Activated naive CD8-positive, alpha-beta T cell treated with anti-CD3 and anti-CD28 coated beads, Interleukin-2, amount 10 ng/mL, durations not matched to agents 7 days and 5 days (primary cell): ENCODE measurements at places on chromosomes 1 and 21. TPM values are rescaled to one million over a fixed set of nuclear protein-coding genes. Genes with fewer than 3 reads are reported as not detected.
A peak's percentile ranks its signal among the peaks of the same experiment; 100 is the strongest.

GRCh38 chr1:200379432-200379757 lies 30.4 kb downstream of the ZNF281 start:
- DNase-seq, result no peak

- no peak for DNase-seq
Observed at GRCh38 chr1:6287431-6287886, 26.6 kb upstream of the GPR153 start.

DNA sequence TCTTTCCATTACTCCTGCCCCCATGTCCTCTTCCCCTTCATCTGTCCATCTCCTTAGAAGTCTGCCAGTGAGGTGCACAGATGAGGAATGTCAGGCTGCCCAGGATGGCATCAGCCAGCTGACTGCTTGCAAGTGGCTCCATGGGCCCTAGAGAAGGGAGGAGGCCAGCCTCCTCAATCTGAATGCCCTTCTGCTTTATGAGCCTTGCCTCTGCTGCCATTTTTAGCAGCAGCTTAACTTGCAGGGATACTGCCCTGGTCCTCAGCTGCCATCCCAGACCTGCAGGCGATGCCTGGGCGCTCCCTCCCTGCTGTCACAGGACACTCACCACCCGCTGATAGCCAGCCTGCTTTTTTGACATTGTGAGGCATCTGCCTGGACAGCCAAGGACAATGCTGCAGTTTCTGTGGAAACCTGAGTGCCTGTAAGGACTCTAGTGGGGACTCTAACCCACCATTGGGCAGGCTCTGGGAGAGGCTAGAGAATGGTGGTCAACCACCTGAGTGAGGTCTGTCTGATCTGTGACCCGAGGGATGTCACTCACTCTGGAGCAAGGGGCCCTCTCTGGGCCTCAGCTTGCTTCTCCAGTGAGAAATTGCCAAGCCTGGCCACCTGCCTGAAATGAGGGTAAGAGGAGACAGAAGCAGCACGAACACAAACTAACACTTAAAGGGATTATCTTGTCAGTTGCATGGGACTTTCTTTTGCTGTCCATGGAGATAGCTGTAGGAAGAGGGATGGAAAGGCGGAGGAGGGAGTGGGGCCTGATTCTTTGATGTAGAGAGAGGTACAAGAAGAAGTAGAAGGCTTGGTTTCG lies 185.0 kb downstream of the MIS18A start:
- DNase-seq, result no peak

DNA sequence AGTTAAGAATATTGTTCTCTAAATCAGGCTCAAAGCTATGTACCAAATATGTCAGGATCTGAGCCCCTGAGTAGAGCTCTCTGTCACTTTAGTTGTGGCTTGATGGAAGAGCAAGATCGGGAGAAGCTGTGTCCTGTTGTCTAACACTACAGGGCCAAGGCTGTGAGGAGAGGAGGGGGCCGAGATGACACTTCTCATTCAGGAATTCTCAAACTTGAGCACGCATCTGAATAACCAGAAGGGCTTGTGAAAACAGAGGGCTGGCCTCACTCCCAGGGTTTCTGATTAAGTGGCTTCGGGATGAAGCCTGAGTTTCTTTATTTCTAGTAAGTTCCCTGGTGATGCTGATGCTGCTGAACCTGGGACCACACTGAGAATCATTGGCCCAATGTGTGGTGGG lies 209.2 kb upstream of the DAB1 start:
- DNase-seq, result no peak

DNA sequence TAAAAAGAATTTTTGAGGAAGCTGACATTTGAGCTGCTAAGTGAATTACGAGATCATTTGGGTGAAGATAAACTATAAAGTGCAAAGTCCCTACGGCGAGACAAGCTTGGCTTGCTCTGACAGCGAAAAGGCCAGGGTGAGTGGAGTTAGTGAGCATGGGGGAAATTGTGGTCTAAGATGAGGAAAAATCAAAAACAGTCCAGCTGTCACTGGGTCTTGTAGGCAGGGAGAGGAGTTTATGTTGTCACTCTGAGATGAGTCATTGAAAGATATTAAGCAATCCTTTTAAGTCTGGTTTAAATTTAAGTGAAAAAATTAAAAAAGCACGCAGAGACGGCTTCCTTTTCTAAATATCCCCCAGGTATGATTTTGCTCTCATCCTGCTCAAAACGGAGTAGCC lies 601.9 kb downstream of the MRPL39 start:
- no peak for DNase-seq

- DNase-seq, result no peak
Observed at GRCh38 chr1:2257245-2257627, 29.1 kb downstream of the SKI start.

DNA sequence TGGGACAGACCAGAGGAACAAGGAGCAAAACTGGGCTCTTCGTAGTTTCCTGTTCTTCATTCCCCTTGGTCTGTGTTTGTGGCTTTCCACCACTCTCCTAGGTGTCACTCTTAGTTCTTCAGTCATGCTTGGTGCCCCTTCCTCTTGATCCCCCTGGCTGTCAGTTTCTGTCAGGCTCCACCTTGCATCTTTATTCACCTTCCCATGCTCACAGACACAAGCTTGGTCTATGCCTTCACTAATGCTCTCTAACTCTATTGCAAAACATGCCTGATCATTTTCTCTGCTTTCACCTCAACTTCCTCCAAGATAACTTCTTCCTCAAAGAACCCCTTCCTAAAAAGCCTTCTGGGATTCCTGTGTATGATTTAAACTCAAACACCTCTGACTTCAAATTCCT lies 122.9 kb downstream of the GLUL start:
- DNase-seq, result no peak

GRCh38 chr1:74504933-74505512 lies 7.4 kb downstream of the LRRC53 start:
- DNase-seq, result no peak

DNA sequence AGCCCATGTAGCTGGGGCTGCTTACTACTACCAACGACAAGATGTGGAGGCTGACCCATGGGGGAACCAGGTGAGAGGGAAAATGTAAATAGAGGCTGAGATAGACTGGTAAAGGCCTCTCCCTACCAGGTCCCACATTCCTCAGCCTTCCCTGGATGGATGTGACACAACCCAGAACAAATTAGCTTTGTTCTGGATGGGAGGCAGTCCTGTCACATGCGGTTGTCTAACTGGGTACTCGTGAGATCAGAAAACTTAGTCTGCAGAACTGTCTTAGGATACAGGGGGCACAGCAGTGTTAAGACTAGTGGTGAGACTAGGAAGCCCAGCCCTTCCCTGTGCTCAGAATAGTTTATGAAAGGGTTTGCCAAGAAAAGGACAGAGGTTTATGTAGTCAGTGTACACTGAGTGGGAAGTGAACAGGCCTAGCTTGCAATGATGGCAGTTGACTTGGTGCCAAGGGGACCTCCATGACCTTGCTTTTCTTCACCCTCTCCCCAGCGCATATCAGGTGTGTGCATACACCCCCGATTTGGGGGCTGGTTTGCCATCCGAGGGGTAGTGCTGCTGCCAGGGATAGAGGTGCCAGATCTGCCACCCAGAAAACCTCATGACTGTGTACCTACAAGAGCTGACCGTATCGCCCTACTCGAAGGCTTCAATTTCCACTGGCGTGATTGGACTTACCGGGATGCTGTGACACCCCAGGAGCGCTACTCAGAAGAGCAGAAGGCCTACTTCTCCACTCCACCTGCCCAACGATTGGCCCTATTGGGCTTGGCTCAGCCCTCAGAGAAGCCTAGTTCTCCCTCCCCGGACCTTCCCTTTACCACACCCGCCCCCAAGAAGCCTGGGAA lies 8.4 kb downstream of the MMACHC start:
- no peak for DNase-seq

DNA sequence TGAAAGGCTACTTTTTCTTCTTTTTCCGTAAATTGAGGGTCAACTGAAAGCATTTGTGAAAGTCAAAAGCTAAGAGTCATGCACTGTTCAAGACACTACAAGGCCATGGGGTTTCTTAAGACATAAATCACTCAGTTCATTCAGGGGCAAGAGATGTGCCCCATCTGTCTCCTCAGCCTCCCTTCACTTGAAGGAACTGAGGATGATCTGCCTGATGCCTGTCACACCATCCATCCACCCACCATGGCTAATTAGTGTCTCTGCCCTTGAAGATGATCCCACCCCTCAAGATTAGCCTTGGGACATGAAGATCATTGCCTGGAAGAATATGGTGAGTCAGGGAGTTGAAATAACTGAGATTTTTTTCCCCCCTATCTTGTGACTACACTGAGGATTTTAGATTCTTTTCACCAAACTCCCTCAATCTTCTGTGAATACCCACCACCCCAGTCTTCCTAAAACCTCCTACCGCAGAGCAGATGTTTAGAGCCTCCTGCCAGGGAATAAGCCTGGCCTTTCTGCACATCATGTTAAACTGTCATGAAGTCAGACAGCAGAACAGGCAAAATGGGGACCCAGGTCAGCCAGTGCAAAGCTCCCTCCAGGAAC lies 88.6 kb upstream of the LMO4 start:
- no peak for DNase-seq

- no peak for DNase-seq
Observed at GRCh38 chr1:228045405-228045804, 37.1 kb upstream of the ARF1 start.

GRCh38 chr1:192571668-192572067 lies 3.9 kb upstream of the RGS1 start:
- no peak for DNase-seq

- no peak for DNase-seq
Observed at GRCh38 chr1:246117066-246117791, 389.9 kb downstream of the SMYD3 start.

DNA sequence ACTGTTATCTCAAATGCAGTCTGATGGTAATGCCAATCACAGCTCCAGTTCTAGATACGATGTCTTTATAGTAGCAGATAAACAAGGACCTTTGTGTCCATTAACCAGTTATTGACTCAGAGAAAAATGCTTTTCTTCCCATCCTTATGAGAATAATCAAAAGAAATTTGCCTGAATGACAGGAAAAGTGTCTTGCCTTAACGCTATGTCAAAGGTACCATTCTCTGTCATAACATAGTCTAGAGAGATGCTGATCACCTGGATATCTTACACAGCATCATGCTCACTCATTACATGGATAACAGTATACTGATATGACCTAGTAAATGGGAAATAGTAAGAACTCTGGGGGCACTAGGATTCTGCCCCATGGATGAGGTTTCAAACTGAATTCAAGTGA lies 151.7 kb upstream of the NEGR1 start:
- no peak for DNase-seq

GRCh38 chr21:42346441-42346840 lies 4.4 kb downstream of the TFF2 start:
- DNase-seq, result no peak

DNA sequence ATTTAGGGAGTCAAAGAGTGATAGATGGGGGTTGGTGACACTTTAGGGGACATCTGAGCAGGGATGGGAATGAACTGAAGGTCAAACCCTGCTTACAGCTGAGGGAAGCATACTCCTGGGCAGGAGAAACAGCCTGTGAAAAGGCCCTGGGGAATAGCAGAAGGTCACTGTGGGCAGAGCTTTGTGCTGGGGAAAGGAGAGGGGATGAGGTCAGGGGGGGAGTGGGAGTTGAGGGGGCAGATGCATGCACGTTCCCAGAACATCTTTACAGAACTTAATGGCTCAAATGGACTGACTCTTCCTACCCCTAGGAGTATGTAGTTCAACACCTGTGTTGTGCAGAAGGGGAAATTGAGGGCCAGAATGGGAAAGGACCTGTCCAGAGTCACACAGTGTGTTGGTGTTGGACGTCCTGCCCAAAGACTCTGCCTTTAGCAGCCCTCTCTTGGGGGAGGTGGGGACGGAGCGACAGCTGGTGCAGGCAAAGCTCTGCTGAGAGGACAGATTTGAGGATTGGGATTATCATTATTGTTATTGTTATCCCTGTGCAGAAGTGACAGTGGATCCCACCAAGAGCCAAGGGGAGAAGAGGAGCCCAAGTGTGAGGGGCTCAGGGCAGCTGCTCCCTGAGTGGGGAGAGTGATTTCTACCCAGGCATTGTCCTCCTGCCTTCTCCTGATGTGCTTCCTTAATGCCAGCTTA lies 116.5 kb downstream of the PTPRU start:
- no peak for DNase-seq

GRCh38 chr1:167584581-167584980 lies 31.0 kb upstream of the CREG1 start:
- DNase-seq, result no peak

GRCh38 chr1:100229681-100230443 lies 19.8 kb downstream of the DBT start:
- DNase-seq, result no peak

DNA sequence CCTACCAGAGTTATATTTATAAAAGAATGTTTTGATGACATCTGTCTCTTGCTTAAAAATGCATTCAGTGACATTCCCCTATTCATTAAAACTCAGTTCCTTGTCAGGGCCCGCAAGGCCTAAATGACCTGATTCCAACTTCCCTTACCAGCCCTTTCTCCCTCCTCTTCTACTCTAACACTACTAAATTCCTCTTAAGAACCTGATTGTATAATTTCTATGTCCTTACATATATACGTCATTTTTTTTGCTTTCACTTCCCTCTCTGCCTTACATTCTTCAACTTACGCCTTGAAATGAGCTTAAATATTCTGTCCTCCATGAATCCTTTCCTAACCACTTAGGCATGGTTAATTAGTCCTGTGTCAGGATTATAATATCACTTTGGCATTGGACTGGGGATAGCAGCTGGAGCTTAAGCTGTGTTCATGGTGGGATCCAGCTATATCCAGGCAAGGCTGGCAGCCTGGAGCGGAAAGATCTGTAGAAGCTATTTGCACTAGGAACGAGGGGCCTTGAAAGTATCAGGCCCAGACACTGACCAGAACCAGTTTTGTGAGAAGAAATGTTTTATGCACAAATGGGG lies 360.2 kb upstream of the PTBP2 start:
- DNase-seq, result no peak

- DNase-seq, result peak; percentile 30
Observed at GRCh38 chr1:197399755-197400521, 131.9 kb downstream of the CRB1 start.

- DNase-seq, result peak; percentile 66
Observed at GRCh38 chr1:23167353-23168078, 1.1 kb downstream of the LUZP1 start.

- DNase-seq, result no peak
Observed at GRCh38 chr1:85149805-85150204, 51.0 kb downstream of the SYDE2 start.

Gene GOLT1A
- total RNA-seq, result not detected

Gene SIK1
- 25.9 TPM for total RNA-seq

Gene TTC39A
- not detected for total RNA-seq

Gene SERTAD4
- total RNA-seq, result not detected

Gene TINAGL1
- not detected for total RNA-seq

Gene SLC37A1
- total RNA-seq, result 25.4 TPM

Gene PYGO2
- 55.3 TPM for total RNA-seq

Gene POGZ
- total RNA-seq, result 94.8 TPM

Gene LEFTY1
- 0.19 TPM for total RNA-seq

Gene USF1
- 93.0 TPM for total RNA-seq

Gene OR2T33
- not detected for total RNA-seq

Gene PTPN7
- 181 TPM for total RNA-seq

Gene NOTCH2NLA
- total RNA-seq, result 37.0 TPM

Gene DENND2C
- 0.67 TPM for total RNA-seq
